ENCODE measurements at places on chromosomes 7 and 10.

DNA sequence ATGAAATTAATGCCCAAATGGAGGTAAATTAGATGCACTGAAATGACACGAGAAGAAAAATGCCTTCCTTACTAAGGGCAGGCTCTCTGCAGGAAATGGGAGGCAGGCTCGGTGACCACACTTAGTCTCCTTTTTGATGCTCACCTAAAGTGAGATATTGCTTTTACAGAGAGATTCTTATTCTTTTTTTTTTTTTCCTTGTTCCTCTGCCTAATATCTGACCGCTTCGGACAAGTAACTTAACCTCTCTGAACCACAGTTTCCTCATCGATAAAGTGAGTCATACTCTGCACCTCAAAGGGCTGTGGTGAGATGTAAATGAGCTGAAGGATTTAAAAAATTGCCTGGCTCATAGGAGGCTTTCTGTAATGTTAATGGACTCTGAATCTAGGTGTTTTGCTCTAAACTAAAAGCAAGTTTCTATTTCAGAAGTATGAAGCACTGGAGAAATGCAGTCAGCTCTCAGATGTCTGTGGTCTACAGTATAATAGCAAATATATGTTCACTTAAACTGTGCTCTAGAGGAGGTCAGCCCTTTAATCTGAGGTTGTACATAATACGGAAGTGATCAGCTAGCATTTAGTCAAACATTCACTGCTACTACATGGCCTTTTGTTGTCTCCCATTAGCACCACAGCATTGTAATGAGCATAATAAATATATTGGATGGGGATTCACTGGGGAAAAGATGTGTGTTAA, 23.2 kb downstream of the NKX2-3 start:
- peak; percentile 16 for DNase-seq

GRCh38 chr7:83130623-83131545, 31.8 kb downstream of the PCLO start:
- DNase-seq = no peak

GRCh38 chr7:45151967-45152366, 5.6 kb upstream of the RAMP3 start:
- DNase-seq = no peak

DNA sequence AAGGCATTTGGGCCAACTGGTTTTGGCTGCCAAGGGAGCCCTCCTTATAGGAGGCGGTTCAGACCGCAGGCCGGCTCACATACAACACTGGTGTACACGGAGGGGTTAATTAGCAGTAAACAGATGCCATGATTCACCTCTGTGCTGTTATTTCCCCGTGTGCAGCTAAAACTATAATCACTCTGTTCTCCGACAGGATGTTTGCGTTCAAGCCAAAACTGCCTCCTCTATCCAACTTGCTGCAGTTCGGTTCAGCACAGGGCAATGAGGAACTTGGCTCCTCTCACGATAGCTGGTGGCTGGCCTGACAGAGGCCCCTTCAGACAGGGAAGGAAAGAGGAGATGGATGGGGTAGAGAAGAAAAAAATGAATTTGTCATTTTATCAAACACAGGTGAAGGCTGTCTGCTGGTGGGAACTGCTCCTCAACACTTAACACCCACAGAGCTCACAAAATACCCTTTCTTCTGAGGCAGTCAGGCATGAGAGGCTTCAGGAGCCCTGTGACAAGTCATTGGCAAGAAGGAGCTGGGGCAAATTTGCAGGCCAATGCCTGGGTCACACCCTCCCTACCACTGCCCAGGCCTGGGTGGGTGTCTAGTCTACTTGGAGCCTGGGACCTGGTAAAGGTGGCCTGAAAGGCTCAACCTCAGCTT, 24.0 kb downstream of the KCNMA1 start:
- DNase-seq = no peak

DNA sequence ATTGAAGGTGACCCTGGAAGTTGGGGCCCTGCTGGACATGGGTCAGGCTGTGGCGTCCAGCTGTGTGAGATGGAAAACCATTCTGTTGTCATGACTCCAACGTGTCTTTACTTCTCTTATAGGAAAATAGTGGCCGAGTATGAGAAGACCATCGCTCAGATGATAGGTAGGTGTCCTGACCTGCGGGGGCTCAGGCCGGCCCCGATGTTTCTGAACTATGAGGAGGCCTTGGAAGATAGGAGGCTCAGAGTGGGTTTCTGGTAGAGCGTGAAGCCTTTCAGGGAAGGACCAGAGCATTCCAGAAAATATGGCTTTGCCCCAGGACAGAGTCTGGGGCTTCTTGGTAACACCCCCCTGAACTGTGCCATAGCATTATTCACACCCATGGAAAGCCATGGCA, 29.3 kb upstream of the BTBD16 start:
- no peak for DNase-seq

DNA sequence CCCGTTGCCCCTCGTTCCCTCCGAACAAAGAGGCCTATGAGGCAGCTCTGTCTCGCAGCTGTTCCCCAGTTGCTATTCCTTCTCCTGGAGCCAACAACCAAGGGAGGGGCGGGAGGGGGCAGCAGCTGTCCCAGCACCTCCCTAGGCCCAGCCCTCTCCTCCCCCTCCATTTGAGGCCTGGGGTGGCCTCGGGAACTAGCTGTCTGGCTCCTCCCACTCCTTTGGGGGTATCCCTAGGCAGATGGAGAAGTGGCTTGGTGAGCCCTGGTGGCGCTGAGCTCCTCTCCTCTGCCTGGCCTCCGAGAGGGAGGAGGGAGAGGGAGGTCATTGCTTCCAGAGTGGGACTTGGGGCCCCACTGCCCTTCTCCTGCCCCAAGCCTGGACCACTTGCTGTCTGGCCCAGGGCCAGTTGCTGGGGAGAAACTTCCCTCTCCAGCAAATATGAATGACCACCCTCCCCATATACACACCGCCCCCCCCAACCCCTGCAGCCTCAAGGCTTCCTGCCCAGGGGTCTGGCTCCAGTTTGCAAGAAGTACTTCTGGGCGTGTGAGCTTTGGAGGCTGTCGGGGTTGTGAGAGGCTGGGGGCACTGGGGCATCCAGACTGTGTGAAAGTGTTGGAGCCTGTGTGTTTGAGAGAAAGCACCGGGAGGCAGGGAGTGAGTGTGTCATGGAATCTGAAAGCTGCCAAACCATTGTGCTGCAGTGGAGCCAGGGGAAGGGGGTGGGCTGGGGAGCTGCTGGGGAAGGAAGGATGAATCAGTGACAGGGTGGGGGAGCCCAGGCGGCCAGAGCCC, 3.1 kb downstream of the FLNC start:
- DNase-seq = peak; percentile 17

DNA sequence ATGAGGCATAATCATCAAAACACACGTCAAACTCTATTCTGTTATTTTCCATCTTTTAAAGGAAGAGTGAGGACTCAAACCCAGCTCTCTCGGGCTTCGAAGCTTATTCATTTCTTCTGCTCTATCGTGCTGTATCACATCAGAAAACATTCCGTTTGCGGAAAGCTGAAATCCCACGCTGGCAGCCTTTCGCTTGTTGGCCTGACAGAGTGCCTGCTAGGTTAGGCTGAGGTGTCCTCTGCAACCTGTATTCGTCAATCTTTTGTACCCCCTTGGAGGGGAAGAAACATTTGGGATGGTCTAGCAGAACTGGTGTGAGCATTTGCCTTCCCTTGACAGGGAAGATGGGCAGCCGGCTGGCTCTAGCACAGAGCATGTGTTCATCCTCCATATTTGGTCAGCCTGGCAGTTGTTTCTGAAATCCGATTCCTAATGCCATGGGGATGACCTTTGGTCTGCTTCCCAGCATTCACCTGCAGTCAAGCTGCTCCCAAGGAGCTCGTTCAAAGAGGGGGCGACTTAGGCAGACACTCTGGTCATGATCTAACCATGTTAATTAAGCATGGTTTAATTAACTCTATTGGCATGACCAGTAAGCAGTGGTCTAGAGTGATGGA, 55.2 kb downstream of the TACC2 start:
- no peak for DNase-seq

GRCh38 chr10:125193306-125193877, 33.0 kb upstream of the CTBP2 start:
- DNase-seq = no peak

DNA sequence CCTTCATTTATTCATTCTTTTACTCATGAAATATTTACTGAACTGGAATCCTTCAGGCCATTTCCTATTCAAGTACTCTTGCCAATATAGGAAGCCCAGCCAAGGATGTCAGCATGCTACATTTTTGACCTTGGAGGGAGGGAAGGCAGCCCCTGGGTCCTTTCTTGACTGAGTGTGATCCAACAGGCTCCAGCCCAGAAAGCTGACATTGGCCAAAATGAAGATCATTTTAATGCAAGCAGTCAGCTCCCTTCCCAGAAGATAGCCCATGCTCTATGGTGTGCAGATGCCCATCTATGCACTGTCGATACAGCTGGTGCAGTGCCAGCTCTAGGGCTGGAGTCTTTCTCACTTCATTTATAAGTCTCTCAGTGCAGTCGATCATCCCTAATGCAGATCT, 646.0 kb downstream of the KCNMA1 start:
- no peak for DNase-seq
